GM12878 (cell line): ENCODE measurements at places on chromosomes 5 and 9. TPM values are rescaled to one million over a fixed set of nuclear protein-coding genes. Genes with fewer than 3 reads are reported as not detected.

DNA sequence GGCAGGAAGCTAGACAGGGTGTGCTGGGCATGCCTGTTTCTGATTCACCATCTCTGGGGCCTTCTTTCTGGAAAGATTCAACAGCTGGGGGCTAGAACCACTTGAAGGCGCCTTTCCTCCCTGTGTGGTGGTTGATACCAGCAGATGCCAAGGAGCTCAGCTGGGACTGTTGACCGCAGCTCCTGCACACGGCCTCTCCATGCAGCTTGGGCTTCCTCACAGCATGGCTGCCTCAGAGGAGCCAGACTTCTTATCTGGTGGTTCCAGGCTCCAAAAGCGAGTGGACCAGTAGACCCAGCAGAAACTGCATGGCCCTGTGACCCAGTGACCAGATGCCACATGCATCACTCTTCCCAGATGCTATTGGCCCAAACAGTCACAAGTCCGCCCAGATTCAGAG, 74.7 kb upstream of the COL5A1 start:
- H3K4me1 ChIP-seq = no peaks in the 10 kb centered on the region
- no peak for DNase-seq
- 0 out of 2 replicates have a peak, but pooled peaks cover 2% of the 10 kb centered on the region for H3K27me3 ChIP-seq
- no peaks in the 10 kb centered on the region for H3K36me3 ChIP-seq

DNA sequence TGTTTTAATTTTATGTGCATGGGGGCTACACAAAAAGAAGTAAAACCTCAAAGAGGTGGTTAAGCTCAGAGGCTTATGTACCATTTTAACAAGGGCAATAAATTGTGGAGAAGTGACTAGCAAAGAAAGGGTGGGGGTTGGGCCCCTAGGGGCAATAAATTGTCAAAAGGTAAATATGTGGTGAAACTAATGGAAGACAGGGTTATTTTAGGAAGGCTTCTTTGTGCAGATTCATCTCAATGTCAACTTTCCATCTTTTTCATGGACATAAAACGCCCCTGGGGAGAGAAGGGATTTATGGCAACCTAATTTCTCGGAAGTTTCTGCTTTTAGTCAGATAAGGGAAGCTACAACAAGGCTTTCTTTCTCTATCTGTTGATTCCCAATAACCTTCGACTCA, 42.5 kb upstream of the GOLM1 start:
- no peak overlapping the region for H3K4me3 ChIP-seq
- no peak for DNase-seq
- no peaks in the 10 kb centered on the region for H3K36me3 ChIP-seq
- no peaks in the 10 kb centered on the region for H3K4me1 ChIP-seq
- no peak overlapping the region for H3K27ac ChIP-seq

DNA sequence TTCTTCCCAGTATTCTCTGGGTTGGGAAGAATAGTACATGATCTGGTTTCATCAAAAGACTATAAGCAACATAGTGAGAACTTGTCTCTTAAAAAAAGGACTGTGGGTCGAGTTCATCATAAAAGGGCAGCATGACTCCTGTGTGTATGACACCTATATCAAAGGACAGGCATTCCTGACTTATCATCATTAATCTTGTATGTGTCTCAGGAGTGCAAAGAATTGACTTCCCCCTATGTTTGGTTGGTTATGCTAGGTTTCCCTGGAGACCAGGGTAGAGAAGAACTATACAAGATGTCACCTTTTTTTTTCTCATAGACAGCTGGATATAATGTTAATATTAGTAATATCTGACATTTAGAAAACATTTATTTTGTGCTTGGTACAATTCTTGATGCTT, 173.1 kb upstream of the ANKRD55 start:
- H3K27ac ChIP-seq = no peak overlapping the region
- no peaks in the 10 kb centered on the region for H3K27me3 ChIP-seq
- H3K4me3 ChIP-seq = no peak overlapping the region
- H3K36me3 ChIP-seq = no peaks in the 10 kb centered on the region

- no peak for DNase-seq
- no peaks in the 10 kb centered on the region for H3K4me1 ChIP-seq
- H3K36me3 ChIP-seq = no peaks in the 10 kb centered on the region
Measured at GRCh38 chr5:54045077-54045792, 265.1 kb downstream of the ARL15 start.

DNA sequence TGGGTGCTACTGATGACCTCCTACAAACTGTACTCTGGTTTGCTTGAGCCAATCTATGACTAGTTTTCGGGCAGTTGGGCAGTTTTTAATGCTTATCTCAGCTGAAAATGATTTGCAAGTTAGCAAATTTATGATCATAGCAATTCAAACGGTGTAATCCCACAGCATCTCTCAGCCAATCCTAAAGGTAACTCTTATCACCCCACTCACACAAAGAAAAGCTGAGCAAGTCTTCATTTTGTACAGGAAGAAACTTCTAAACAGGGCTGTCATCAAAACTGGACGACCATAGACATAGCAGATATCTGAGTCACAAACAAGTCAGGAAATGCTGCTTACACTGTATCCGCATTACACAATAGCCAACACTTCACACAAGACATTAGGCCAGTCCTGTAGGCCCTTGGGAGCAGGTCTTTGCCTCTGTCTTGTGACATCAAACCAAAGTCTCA, 2.6 kb upstream of the ENC1 start:
- H3K4me3 ChIP-seq = no peak overlapping the region
- H3K4me1 ChIP-seq = peaks cover 5% of the 10 kb centered on the region
- no peaks in the 10 kb centered on the region for H3K36me3 ChIP-seq
- H3K27me3 ChIP-seq = no peaks in the 10 kb centered on the region; the same call in 1 of the 2 replicates
- DNase-seq = no peak

DNA sequence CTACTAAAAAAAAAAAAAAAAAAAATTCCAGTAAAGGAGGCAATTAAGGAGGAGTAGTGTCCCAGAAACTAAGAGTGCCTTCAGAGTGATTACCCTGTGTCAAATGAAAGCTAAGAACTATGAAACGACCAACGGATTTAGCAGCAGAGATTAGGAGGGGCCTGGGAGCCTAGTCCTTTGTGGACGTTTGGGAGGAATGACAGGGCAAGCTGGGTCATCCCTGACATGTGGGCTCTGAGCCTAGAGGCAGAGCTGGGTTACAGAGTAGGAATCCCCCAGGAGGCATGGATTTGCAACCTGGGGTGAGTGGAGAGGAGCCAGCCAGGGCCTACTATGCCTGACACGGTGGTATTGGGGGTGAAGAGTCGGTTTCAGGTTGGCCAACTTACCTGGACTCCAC, 4.3 kb upstream of the ARID3C start:
- H3K36me3 ChIP-seq = peaks cover 6% of the 10 kb centered on the region; the same call in 1 of the 2 replicates
- H3K4me3 ChIP-seq = no peak overlapping the region
- DNase-seq = no peak
- H3K4me1 ChIP-seq = peaks cover 4% of the 10 kb centered on the region
- peaks cover 8% of the 10 kb centered on the region for H3K27me3 ChIP-seq

DNA sequence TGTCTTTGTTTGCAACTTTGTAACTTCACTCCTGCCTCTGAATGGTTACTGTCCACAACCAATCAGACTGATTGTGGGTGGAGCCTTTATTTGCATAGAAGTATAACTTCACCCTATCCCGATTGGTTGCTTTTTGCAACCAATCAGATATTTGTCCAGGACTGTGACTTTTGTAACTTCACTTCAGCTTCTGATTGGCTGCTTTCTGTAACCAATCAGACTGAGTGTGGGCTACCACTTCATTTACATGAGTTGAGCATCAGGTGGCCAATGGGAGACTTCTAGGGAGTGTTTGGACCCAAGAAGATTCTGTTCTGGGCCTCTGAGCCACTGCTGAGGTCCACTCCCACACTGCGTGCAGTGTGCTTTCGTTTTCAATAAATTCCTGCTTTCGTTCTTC, 1810.7 kb upstream of the CDH6 start:
- H3K36me3 ChIP-seq = no peaks in the 10 kb centered on the region
- H3K4me1 ChIP-seq = no peaks in the 10 kb centered on the region
- no peak overlapping the region for H3K27ac ChIP-seq
- no peak for DNase-seq
- no peak overlapping the region for H3K4me3 ChIP-seq
- no peaks in the 10 kb centered on the region for H3K27me3 ChIP-seq

- H3K36me3 ChIP-seq = no peaks in the 10 kb centered on the region
- H3K27me3 ChIP-seq = no peaks in the 10 kb centered on the region
- peaks cover 4% of the 10 kb centered on the region; the same call in 1 of the 2 replicates for H3K4me1 ChIP-seq
- no peak overlapping the region for H3K4me3 ChIP-seq
- DNase-seq = no peak
Measured at GRCh38 chr5:137866541-137867388, 895 bp upstream of the MYOT start.

- H3K4me1 ChIP-seq = no peaks in the 10 kb centered on the region
- H3K27me3 ChIP-seq = no peaks in the 10 kb centered on the region
- no peak for DNase-seq
- no peaks in the 10 kb centered on the region for H3K36me3 ChIP-seq
- no peak overlapping the region for H3K27ac ChIP-seq
- no peak overlapping the region for H3K4me3 ChIP-seq
Measured at GRCh38 chr5:150075806-150076205, 10.5 kb downstream of the CSF1R start.

Gene CCL27
- not detected in 2 replicates for total RNA-seq

Gene TRIM7
- 0.38 and 0.96 TPM in 2 replicates for total RNA-seq

GRCh38 chr9:89137542-89138462, 40.8 kb downstream of the SHC3 start:
- DNase-seq = no peak
- H3K27me3 ChIP-seq = no peaks in the 10 kb centered on the region
- no peaks in the 10 kb centered on the region for H3K36me3 ChIP-seq
- no peak overlapping the region for H3K4me3 ChIP-seq
- no peak overlapping the region for H3K27ac ChIP-seq

DNA sequence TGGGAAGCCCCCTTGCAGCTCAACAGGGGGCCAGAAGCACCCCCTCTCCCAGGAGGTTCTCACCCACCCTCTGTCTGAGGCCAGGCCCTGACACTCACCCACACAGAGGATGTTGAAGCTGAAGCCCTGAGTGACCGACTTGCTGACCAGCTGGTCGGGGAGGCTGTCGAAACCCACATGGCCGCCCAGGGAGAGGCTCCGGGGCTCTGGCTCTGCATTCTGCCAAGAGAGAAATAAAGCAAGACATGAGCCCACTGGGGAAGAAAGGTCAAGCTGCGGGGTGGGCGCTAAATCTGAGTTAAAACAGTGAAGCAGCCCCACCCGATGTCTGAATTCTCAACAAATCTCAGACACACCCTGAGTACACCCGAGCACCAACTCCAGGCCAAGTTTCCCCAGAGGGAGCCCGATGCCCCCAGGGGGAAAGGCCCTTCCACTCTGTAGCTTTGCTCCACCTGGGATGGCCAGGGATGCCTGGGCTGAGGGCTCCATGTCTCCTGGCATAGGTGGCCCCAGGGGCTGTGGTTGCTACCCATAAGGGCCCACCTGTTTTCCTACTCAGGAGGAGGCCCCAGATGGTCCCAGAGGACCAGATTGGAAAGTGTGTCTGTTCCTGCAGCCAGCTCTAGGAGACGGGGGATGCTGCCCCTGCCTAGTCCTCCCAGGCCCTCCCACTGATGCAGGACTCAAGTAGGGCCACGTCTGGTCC, 11.6 kb downstream of the SEPTIN8 start:
- H3K27me3 ChIP-seq = no peaks in the 10 kb centered on the region
- H3K27ac ChIP-seq = no peak overlapping the region
- no peaks in the 10 kb centered on the region for H3K4me1 ChIP-seq
